ENCODE measurements at places on chromosomes 6 and 20. TPM values are rescaled to one million over a fixed set of nuclear protein-coding genes. Genes with fewer than 3 reads are reported as not detected.

Gene ENPP5
- total RNA-seq: 2.7 TPM

Gene LGSN
- total RNA-seq: not detected

Gene SMOC2
- 334 TPM for total RNA-seq

Gene PNLDC1
- total RNA-seq: not detected

Gene TGM3
- not detected for total RNA-seq

Gene MYO6
- total RNA-seq: 30.1 TPM

Gene PNPLA1
- not detected for total RNA-seq

Gene ATXN1
- 59.8 TPM for total RNA-seq

Gene HLA-DRB5
- not detected for total RNA-seq

DNA sequence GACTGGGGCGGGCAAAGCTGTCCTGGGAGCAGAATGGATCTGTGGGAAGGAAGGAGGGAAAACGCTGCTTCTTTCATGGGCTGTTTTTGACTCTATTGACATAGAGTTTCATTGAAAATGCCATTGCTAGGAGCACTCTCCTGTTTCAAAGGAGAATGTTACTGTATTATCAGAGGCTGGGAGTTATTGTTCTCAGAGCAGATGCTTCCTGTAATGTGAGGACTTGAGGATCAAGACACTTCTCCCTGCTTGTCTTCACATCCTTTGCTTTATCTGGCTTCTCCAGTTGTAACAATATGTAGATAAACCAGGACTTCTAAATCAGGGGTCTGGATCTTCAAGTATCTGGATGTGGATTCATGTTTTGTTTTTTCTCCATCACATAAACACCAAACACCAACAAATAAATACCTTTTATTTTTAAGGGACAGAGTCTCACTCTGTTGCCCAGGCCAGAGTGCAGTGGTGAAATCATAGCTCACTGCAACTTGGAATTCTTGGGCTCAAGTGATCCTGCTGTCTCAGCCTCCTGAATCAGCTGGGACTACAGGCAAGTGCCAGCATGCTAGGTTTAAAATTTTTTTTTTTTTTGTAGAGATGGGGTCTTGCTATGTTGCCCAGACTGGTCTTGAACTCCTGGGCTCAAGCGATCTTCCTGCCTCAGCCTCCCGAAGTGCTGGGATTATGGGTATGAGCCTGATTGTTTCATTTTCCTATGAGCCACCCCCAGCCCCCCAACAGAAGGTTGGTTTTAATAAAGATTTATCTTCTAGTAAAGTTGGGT lies 3.9 kb downstream of the CD109 start:
- no peak for DNase-seq

DNA sequence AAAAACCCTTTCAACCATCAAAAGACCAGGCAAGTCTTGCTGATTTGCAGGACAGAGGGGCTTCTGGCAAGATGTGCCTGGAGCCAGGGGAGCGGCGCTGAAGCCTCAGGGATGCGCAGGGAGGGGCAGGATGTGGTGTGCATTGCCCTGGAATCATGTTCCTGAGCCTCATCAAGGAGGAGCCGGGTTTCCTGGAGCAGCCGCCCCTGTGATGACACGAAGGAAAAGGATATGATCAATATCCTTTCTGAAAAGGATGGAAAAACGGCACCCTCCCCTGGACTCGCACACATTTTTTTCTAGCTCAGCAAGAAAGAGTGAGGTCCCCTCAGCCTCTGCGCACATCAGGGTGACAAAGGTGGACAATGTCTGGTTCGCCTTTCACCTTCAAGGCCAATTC lies 173.1 kb upstream of the SSTR4 start:
- DNase-seq: no peak

DNA sequence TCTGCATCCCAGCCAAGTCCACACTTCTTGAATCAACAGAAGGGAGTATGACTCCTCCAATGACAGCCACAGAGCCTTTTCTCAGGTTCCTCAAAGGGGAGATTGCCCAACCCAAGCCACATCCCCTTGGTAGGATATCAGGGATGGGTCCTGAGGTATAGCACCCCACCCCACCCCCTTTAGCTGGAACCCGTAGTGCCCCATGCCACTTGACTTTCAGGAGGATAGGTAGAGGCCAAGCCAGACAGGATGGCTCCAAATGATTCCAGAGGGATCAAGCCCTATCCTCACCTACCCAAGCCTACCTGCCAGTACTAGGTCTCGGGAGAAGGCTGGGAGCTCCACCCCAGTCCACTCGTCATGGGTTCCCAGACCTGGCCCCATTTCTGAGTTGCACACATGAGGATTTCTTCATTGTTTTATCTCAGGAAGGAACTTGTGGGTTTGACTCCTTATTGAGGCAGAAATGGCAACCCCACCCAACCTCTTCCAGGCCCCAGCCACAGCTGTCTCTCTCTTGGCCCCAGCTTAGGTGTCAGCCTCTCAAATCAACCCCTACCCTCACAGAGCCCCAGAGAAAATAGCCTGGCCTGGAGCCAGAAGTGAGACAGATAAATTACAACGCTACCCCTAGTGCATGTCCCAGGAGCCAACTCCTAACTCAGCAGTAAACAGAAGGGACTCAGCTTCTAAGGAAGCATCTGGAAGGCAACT lies 3.6 kb downstream of the CCND3 start:
- DNase-seq: no peak

GRCh38 chr6:133817460-133818047 lies 71.4 kb upstream of the TCF21 start:
- no peak for DNase-seq

DNA sequence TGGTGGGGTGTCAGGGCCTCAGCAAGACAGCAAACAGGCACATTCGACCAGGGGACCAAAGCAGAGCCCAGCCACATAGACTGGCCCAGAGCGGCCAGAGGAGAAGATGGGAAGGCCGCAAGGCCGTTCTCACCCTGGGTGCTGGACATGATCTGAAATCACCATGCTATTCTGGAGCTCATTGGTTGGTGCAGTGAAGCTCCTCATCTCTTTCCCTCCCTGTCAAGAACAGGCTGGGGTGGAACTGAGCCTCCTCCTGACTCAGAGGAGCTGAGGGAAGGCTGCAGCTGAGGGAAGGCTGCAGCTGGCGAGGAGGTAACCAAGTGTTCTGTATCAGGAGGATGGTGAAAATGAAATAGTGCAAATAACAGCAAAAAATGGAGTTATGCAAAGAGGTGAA lies 80.0 kb downstream of the AKAP7 start:
- no peak for DNase-seq

GRCh38 chr6:52595796-52596130 lies 18.9 kb upstream of the TRAM2 start:
- no peak for DNase-seq

DNA sequence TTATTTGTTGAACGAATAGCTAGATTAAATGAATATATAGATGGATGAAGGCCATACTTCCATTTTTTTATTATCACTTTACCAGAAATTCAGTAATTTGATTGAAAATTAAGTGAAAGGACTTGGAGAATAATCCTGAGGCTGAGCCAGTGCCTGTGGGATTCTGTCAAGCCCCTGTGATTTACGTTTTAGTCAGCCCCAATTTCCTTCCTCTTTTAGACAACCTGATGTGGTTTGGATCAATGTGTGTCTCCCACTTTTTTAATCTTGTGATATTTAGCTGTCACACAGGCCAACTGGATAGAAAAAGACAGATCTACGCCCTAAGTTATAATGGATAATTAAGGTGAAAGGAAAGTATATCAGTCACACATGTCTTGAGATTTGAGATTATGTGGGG lies 188.8 kb downstream of the EDN1 start:
- DNase-seq: no peak

DNA sequence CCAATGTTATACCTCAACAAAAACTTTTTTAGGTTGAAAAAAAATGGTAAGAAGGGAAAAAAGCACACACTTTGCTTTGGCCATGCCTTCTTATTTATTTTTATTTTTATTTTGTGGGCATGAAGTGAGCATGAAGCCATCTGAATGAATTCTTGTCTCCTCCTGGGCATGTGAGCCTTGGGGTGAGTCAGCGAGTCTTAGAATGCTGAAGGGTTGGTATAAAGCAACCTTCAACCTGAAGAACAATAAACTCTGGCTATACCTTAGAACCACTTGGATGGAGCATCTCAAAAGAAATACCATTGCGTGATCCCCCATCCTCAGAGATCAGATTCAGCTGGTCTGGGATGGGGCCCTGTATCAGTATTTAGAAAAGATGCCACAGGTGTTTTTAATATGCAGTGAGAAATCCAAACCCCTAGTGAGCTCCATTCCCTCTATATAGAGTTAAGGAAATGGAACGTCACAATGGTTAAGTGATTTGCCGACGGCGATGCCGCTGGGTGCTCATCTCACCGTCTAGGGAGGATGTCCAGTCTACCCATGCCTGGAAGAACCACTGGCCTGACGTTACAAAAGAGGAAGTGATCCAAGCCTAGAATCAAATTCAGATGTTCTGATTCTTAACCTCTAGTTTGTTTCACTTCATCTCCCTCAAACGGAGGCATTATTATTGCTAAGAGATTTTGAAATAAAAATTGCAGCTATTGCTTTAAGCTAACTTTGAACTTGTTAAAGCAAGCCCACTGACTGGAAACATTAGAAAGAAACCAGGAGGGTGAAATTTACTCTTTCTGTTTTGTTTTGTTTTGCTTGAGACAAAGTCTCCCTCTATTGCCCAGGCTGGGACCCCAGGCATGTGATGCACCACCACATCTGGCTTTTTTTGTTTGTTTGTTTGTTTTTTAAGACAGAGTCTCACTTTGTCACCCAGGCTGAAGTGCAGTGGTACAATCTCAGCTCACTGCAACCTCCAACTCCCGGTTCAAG lies 67.1 kb downstream of the EDN1 start:
- no peak for DNase-seq

DNA sequence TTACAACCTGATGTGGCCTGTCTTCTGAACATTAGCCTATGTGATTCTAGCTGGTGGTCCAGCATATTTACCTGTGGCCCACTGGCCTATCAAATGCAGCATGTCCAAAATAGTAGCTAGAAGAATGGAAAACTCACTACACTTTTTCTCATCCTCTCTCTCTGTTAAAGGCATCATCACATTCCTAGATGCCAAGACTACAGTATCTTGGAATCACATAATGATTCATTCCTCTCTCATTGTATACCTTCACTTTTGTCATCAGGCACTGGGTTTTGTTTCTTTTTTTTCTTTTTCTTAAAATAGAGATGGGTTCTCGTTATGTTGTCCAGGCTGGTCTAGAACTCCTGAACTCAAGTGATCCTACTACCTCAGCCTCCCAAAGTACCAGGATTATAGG lies 45.0 kb downstream of the FAM83B start:
- no peak for DNase-seq

DNA sequence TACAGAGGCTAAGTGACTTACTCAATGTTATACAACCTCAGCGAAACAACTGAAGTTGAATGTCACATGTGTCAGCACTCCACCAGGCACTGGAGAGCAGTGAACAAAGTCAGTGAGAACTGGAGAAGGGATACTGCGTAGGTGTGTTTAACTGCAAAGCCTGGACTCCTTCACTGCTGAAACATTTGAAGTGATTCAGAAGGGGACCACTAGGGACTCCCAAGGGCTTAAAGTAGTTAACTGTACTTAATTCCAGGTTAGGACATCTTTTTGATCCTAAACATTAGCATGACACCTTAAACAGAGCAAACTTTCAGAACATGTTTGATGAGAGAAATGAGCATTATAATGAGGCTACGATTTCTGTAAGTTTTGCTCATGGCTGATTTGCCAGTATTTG lies 45.0 kb upstream of the ZBTB24 start:
- no peak for DNase-seq

DNA sequence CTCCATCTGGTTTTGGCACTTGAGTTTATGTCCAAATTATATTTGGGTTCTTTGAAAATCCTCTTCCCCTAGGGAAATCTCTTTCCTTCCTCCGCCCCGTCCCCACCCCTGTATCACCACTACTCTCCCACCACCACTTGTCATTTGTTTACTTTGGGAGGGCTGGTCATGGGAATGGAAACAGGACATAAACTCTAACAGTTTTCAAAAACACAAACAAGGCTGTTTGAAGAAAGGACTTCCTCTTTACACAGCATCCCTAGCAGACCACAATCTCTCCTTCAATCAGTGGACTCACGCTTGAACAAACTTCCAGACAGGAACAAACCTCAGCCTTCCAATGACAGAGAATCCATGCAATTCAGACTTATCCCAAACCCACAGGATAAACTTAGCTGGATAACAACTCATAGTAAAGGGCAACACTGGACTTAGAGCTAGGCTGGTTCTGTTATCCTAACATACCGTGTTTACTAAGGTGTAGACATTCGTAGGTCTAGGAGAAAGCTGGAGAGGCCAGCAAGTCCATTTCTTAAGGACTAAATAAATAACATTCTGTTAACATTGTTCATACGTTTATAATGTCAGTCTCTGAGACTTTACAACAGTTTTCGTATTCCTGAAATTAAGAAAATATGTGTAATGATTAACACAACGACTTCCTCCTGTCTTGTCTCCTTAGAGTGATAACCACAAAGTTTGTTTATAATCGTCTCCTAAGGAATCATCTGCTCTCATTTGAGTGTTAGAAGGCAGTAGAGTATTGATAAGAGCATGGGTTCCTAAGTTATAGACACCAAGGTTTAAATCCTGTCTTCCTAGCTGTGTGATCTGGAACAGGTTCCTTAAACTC lies 44.1 kb upstream of the CTAGE9 start:
- no peak for DNase-seq

DNA sequence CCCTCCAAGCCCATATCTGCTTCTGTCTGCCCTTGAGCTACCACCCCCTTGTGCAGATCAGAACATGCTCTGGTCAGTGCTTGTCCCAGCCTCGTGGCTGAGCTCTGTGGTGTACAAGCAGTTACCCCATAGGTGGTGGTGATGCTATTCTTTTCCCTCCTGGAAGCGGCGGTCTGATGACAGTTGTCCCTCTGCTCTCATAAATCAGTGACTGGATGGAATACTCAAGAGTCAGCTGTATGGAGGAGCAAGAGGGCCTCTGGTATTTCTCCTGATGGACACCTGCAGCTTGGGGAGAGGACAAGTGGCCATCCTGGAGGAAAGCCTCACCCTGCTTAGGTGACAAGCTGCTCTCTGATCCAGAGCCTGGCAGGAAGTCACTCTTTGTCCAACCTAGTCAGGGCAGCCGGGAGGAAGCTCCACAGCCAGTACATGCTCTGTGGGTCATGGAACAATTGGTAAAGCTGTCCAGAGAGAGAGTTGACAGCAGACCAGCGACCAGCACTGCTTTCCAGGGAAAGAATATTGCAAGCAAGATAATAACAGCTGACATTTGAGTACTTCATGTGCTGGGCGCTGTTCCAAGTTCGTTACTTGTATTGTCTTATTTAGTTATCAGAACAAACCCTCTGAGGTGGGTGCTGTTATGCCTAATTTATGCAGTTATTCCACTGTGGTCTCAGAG lies 47.1 kb downstream of the SCAND1 start:
- DNase-seq: no peak

DNA sequence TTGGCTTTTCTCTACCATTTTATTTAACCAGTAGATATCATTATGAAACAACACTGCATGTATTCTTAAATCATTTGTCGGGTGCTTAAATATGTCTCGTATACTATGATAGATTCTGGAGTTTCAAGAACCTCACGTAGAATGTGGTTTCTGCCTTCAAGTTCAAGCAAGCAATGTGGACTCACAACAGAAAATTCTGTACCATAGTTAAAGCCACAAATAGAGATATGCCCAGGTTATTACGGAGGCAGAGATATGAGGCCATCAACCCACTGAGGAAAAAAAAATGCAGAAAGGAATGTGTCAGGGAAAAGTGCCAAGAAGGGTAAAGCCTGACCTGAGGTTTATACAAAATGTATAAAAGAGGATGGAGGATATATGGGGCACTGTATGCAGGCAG lies 109.9 kb downstream of the GFRAL start:
- DNase-seq: no peak

GRCh38 chr6:162442687-162443086 lies 284.9 kb downstream of the PRKN start:
- DNase-seq: no peak

GRCh38 chr6:87754828-87755227 lies 52.8 kb upstream of the AKIRIN2 start:
- no peak for DNase-seq

GRCh38 chr20:4613718-4614620 lies 107.7 kb upstream of the PRND start:
- no peak for DNase-seq
